Endothelial cell of coronary artery (primary cell): ENCODE measurements at places on chromosomes 1 and 21. TPM values are rescaled to one million over a fixed set of nuclear protein-coding genes. Genes with fewer than 3 reads are reported as not detected.

The PGLYRP4 gene
- total RNA-seq = not detected in 2 replicates

The EDEM3 gene
- total RNA-seq = 63.5 and 83.9 TPM in 2 replicates

The GLIS1 gene
- 0.28 TPM in 1 of 2 replicates, not detected in the other for total RNA-seq

The GBP3 gene
- 23.5 and 33.7 TPM in 2 replicates for total RNA-seq

The WDR77 gene
- 28.9 and 48.2 TPM in 2 replicates for total RNA-seq

The PHC2 gene
- 69.1 and 70.7 TPM in 2 replicates for total RNA-seq

The ITLN2 gene
- total RNA-seq = 0.18 and 1.3 TPM in 2 replicates

The ZNF648 gene
- total RNA-seq = not detected in 2 replicates

The C8A gene
- not detected in 2 replicates for total RNA-seq

The NMNAT2 gene
- total RNA-seq = 0.45 and 0.47 TPM in 2 replicates

The CFHR5 gene
- total RNA-seq = not detected in 2 replicates

The TMEM52 gene
- total RNA-seq = 0.09 TPM in 2 replicates

The HUNK gene
- not detected in 2 replicates for total RNA-seq

The DPYD gene
- total RNA-seq = 29.6 and 52.9 TPM in 2 replicates

The CEP104 gene
- total RNA-seq = 18.0 and 34.4 TPM in 2 replicates

The HES3 gene
- not detected in 2 replicates for total RNA-seq

The KCNE2 gene
- not detected in 2 replicates for total RNA-seq

The MYCL gene
- 0.94 and 2.8 TPM in 2 replicates for total RNA-seq

The YRDC gene
- 19.1 and 22.7 TPM in 2 replicates for total RNA-seq

The TBX19 gene
- total RNA-seq = 0.18 and 0.38 TPM in 2 replicates

The LCA5L gene
- 0.28 and 0.90 TPM in 2 replicates for total RNA-seq

The MATN1 gene
- not detected in 2 replicates for total RNA-seq

The RGS18 gene
- not detected in 2 replicates for total RNA-seq

The RPTN gene
- total RNA-seq = 0.19 TPM in 1 of 2 replicates, not detected in the other

The TRAF3IP3 gene
- not detected in 2 replicates for total RNA-seq

The LEFTY2 gene
- total RNA-seq = under 0.01 and 0.09 TPM in 2 replicates

The CHIA gene
- not detected in 2 replicates for total RNA-seq

The OR10R2 gene
- total RNA-seq = not detected in 2 replicates

The SDCCAG8 gene
- 39.0 and 48.5 TPM in 2 replicates for total RNA-seq

The FMN2 gene
- 0.28 TPM in 1 of 2 replicates, not detected in the other for total RNA-seq

The FAM151A gene
- not detected in 2 replicates for total RNA-seq

The SELE gene
- 3.2 and 5.4 TPM in 2 replicates for total RNA-seq

The DYNLT4 gene
- total RNA-seq = 0.09 and 0.28 TPM in 2 replicates
